ENCODE measurements at places on chromosomes 4 and X.

- DNase-seq = no peak
These were observed 159.6 kb downstream of the SOWAHB start for GRCh38 chr4:76738086-76738931.

DNA sequence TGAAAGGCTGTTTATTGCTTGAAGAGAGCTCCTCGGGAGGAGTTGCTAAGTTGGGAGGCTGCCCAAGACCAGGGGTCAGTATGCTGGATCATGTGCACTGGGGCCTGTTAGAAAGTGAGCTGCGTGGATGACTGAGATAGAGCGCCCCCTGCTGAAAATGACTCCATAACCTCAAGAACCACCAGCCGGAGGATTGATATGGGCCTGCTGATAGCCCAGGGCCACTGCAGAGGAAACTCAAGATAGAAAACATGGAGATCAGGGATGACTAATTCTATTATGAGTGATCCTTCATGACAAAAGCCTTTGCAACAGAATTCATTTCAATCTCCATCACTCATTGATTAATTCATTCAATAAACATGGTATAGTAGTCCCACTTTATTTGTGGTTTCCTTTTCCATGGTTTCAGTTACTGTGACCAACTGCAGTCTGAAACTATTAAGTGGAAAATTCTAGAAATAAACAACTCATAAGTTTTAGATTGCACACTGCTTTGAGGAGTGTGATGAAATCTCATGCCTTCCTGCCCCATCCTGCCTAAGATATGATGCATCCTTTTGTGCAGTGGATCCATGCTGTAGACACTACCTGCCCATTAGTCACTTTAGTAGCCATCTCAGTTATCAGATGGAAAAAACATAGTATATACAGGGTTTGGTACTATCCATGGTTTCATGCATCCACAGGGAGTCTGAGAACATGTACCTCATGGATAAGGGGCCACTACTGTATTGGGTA, 126.7 kb upstream of the MBNL3 start:
- no peak for DNase-seq

DNA sequence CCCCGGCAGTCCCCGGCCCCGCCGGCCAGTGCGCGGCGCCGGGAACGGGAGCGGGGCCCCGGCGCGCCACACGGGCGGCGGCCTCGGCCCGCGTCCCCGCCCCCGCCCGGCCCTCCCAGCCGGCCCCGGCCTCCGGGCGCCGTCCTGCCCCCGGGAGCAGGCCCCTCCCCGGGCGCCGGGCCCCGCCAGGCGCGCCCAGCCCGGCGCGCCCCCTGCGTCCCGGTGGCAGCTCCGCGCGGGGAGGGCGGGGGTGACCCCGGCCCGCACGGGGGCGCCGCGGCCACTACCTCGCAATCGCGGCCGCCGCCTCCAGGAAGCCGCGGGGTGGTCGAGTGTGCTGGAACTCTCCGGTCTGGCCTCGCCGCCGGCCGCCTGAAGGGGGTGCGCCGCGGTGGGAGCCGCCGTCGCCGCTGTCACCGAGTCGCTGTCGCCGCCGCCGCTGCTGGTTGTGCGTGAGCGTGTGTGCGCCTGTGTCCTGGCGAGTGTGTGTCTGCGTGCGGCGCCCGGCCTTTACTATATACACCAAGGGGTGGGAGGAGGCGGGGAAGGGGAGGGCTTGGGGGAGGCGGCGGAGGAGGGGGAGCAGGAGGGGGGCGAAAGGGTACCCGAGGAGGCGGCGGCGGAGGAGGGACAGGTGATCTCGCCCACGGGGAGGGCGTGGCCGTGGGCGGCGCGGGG, at the start of gene RAI2:
TSS of gene RAI2 (minus strand) at position 488 of the 678 bp plus-strand sequence. CDS start 59,288 bp downstream, outside the sequence.
- DNase-seq = no peak

DNA sequence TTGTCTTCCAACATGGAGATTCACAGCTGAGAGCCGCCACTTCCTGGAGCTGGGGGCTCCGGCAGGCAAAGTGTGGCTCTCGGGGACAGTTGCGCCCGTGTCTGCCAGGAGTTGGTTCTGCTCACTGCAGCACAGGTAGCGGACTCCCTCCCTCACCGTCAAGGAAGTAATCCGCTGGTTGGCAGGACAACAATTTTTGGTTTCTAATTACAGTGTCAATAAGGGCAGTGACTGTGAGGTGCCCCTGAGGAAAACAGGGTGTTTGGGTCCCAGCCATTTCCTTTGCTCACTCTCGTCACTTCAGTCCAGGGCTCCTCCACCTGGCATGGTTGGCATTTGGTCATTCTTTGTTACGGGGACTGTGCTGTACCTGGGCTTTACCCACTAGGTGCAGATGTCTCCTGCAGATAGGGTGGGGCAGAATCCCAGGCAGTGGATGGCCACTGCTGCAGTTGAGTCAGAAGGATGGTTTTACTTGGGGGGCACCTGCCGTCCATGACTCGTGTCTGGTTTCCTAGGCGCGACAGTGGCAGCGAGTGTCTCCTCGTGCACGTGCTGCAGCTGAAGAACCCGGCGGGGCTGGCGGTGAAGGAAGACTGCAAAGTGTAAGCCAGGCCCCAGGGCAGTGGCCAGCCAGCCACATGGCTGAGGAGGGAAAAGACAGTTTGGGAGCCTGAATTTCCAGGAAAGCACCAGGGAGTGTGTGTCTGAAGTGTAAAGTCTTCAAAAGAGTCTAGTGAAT, 32.1 kb upstream of the CLCN4 start:
- DNase-seq = no peak

- DNase-seq = no peak
These were observed 61.3 kb downstream of the SEPTIN11 start for GRCh38 chr4:77010841-77011354.

GRCh38 chr4:85496126-85496849, 21.3 kb downstream of the ARHGAP24 start:
- DNase-seq = no peak

- no peak for DNase-seq
These were observed 141.4 kb upstream of the SMIM10 start for GRCh38 chrX:134849390-134849789.

- no peak for DNase-seq
These were observed 50.1 kb downstream of the STARD8 start for GRCh38 chrX:68697465-68698125.

DNA sequence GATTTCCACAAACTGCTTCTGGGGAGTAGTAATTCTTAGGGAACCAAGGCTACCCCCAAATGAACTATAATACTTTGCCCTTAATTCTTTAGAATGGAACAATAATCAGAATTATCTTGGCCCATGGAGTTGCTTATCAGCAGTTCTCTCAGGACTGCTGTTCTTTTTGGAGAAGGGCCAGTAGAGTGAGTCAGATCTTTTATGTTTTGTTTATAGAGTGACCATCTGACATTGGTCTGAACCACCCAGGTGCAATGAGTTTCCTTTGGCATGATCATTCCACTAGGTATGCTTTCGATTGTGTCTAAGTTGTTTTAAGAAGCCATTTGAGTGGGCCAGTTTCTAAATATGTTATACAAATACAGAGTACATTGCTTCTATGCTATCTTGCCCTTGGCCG, 31.8 kb downstream of the PRRG1 start:
- DNase-seq = no peak

DNA sequence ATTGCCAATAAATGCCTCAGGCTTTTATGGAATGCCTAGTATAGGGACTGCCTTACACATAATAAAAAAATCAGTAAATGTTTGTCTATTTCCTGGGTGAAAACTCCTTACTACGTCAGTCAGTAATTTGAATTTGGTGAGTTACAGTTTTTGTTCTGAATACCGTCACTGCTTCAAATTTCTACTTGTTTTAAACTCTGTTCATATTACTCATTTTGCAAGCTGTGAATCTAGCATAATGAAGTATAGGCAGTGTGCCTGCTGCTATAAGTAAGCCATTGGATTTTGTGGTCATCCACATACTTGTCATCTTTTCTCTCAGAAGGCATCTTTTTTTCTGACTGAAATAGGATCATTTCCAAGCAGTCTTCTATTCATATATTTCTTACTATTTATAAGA, 43.1 kb downstream of the SYNPO2 start:
- DNase-seq = no peak

DNA sequence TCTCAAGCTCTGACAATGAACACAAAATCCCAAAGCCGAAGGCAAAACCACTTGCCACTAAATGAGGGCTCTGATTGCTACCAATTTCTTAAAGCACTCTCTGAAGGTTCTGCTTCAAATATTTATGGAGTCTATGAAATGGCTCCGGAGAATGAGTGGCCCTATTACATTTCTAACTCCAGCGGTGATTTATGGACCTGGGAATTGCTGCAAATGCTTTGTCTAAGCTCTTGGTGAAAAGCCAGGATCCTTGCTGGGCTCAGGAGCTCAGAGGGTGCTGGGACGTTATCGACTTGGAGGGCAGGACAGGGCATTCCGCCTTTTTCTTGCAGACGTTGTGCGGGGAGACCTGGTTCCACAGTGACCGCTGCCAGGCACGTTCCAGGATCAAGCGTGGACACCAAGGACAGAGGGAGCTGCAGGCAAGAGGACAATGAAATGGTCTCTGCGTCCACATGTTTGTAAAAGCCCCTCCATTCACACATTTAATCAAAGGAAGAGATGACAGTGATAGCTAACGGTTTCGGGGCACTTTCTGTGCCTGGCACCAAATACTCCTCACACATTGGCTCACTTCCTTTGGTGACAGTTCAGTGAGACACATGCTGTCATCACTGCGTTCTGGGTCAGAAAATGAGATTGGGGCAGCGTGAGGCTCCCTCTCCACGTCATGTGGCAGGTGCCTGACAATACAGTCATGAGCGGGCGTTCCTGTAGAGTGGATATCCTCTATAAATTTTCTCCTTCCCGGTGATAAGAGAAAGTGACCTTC, 58.8 kb downstream of the C4orf50 start:
- no peak for DNase-seq

- DNase-seq = no peak
These were observed 69.6 kb upstream of the SLC4A4 start for GRCh38 chr4:71269233-71269632.

GRCh38 chr4:6974138-6974848, 64.7 kb downstream of the TBC1D14 start:
- peak; percentile 93 for DNase-seq

DNA sequence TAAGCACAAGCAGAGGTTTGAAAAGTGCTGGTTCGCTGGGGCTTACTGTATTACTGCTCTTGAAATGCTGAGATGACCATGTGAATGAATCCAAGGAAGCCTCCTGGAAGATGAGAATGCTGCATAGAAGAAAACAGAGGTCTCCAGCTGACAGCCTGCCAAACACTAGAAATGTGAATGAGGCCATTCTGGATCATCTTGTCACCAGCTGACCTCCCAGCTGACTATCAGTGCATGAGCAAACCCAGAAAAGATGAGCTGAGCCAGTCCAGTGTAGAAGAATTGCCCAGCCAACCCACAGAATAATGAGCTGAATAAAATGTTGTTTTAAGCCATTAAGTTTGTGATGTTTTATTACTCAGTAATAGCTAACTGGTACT, 49.1 kb upstream of the DYNLT3 start:
- DNase-seq = no peak

DNA sequence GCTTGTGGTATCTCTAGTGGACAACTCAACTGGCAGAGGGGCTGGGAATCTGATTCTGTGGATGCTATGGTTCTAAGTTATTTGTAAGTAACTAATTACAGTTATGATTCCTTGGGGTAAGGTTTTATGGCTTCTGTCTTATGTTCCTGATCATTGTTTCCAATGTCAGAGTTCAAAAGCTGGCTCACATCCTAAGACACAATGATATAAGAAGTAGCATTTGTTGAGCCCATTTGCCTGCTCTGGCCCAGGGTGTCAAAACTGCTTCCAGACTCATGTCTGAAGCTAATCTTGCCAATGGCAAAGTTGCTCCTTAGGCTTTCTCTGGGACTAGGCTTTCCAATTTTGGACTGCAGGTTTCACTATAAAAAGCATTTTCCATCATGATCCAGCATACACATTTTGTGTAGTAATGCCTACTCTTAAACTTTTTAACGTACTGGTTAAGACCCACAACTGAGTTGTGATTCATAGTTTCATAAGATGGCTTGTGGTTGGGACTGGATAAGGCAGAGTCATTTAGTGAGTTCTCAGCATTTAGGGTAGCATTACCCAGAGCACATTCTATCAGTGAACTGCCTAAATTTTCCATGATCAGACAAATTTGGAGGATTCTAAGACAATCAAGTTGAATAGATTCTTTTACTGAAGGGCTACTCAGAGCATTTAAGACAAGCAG, 50.0 kb downstream of the CCNI start:
- no peak for DNase-seq

Data from posterior cingulate gyrus (tissue), 11 donors.